Type B pancreatic cell (in vitro differentiated cells): ENCODE measurements at places on chromosomes 12 and 14. TPM values are rescaled to one million over a fixed set of nuclear protein-coding genes. Genes with fewer than 3 reads are reported as not detected.
A peak's percentile ranks its signal among the peaks of the same experiment; 100 is the strongest.

Gene IGF1
- 8.4 and 16.1 TPM in 2 replicates for total RNA-seq

DNA sequence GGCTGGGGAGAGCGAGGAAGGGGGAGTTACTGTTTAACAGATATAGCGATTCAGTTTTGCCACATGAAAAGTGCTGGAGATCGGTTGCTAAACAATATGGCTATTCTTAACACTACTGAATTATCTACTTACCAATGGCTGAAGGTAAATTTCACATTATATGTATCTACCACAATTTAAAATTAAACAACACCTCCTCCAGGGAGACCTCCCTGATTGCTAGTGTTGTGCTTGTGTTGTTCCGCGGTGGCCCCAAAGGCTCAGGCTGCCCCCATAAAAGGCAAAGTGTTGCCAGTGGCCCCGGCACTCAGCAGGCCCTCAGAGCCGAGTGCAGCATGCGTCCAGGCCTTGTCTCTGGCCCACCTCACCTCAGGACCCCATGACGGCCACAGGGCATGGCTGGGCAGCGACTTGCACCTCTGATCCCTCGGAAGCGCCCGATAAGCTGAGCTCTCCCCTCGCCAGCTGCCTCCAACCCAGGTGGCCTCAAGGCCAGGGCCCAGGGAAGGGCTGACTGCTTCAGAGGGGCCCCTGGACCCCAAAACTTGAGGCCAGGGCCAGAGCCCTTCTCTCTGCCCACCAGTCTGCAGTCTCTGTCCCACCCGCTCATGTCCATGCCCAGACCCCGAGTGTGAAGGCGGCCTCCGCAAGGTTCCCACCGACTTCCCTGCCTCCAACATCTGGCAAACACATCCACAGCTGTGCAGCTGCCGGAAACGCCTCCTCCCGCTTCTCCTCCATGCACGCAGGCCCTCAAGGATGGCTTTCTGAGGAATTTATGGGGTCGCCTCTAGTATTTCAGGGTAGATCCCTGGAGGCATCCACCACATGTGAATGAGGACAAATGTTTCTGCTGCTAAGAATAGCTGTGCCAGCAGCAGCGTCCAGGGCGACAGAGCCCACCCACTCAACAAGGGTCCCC, 60.0 kb downstream of the NCOR2 start:
- H3K27me3 ChIP-seq: no peaks in the 10 kb centered on the region
- no peak for DNase-seq
- peak overlapping the region; percentile 78 for H3K27ac ChIP-seq
- H3K4me3 ChIP-seq: peak overlapping the region; percentile 79
- H3K36me3 ChIP-seq: peaks cover 9% of the 10 kb centered on the region

DNA sequence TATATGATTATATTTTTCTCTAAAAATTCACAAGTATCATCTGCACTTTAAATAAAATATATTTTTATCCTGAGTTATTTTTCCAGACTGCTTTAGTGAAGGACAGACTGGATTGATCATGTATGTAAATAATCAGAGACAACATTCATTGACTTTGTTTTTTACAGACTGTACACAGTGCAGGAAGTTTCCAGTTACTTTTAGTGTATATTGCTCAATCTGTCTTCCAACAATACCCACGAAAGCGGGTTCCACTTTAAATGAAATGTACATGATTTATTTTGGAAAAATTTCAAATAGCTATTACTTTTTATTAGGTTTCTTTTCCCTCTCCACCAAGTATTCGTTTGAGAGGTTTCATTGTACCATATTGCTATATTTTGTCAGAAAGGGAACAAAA, 497.0 kb downstream of the FSCB start:
- no peaks in the 10 kb centered on the region for H3K27me3 ChIP-seq
- H3K36me3 ChIP-seq: no peaks in the 10 kb centered on the region
- no peak overlapping the region for H3K4me3 ChIP-seq
- no peaks in the 10 kb centered on the region for H3K4me1 ChIP-seq
- no peak for DNase-seq

Gene GZMH
- total RNA-seq: not detected in 2 replicates

Gene NTS
- 75.7 and 117 TPM in 2 replicates for total RNA-seq

GRCh38 chr14:50353126-50353525, 41.0 kb downstream of the DMAC2L start:
- H3K4me1 ChIP-seq: peaks cover 5% of the 10 kb centered on the region
- H3K36me3 ChIP-seq: no peaks in the 10 kb centered on the region
- no peak overlapping the region for H3K27ac ChIP-seq

DNA sequence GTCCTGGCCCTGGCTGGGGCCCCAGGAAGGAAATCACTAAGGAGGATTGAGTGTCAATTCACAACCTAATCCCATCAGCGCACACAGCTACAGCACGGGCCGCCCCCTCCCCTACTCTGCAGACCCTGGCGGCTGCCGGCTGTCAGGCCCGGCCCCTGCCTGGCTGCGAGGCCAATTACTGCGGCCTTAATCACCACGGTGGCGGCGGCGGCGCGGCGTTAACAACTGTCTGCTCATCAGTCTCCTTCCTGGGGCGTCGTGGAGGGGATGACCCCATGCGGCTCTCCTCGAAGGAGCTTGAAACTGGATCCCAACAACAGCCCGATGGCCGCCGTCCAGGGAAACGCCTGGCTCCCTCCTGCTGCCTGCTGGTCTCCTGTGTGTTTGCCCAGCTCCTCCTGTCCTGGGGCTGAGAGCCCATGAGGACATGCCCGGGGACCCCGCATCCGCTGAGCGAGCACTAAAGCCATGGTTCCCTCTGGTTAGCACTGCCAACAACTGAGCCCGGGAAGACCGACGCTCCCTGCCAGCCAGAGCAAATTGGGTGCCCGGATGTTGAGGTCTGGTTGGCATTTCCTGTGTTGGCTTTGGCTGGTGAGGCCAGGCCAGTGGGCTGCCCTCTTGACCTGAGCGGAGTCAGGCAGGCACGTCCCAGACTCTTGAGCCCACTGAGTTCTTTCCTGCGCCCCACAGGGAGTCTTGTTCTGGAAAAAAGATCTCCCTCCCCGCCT, 21.8 kb upstream of the EIF2B2 start:
- peaks cover 45% of the 10 kb centered on the region for H3K4me1 ChIP-seq
- peaks cover 16% of the 10 kb centered on the region for H3K27me3 ChIP-seq
- no peak for DNase-seq
- H3K4me3 ChIP-seq: no peak overlapping the region
- no peak overlapping the region for H3K27ac ChIP-seq
- no peaks in the 10 kb centered on the region for H3K36me3 ChIP-seq
